Fibroblast of skin of left quadriceps (primary cell): ENCODE measurements at places on chromosomes 3 and 15.

GRCh38 chr3:37481982-37482381, 307.6 kb upstream of the LRRFIP2 start:
- DNase-seq: no peak

DNA sequence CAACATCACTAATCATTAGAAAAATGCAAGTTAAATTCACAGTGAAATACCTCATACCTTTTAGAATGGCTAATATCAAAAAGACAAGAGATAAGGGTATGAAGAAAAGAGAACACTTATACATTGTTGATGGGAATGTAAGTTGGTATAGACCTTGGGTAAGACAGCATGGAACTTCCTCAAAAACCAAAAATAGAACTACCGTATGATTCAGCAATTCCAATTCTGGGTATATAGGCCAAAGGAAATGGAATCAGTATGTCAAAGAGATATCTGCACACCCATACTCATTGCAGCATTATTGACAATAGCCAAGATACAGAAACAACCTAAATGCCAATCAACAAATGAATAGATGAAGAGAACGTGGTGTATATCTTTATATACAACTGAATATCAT, 166.8 kb upstream of the LRRN1 start:
- no peak for DNase-seq

GRCh38 chr15:98966091-98966787, 41.4 kb downstream of the PGPEP1L start:
- peak; percentile 53 for DNase-seq

GRCh38 chr15:32819448-32819847, 101.6 kb downstream of the GREM1 start:
- DNase-seq: peak; percentile 75

DNA sequence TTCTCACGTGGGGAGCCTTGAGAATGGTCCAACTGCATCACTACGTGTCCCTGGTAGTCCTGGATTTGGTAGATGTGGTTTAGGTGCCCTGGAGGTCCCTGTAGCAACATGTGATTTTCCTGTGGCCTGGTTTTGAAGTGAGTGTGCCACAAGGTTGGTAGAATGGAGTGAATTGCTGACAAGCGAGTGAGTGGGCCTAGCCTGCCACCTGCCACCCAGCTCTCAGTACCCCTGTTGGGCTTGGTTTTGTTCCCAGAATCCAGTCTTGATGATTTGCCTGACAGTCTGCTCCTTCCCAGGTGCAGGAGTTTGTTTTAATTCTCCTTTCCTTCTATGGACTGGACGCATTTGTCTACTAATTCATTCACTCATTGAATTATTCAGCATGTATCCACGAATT, 19.4 kb downstream of the RPLP1 start:
- DNase-seq: no peak

- DNase-seq: no peak
These were observed 21.6 kb upstream of the ACTL6A start for GRCh38 chr3:179541094-179541493.

DNA sequence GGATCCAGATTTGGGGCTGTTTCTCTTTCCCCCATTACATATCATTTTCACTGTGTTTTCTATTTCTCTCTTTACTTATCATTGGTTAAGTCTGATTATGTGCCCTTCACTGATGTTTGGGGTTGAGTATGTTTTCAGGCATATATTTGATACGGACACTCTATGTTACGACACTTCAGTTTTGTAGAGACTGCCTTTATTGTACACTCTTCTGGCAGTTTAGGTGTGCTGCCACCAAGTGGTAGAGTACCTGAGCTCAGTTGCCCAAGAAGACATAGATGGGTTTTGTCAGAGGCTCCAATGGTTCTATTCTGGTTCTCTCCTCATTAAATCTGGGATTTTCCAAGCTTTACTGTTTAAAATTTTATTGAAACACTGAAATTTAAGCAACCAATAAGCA, 255.0 kb upstream of the ROPN1 start:
- no peak for DNase-seq

GRCh38 chr3:169138849-169139420, 524.6 kb downstream of the MECOM start:
- no peak for DNase-seq

DNA sequence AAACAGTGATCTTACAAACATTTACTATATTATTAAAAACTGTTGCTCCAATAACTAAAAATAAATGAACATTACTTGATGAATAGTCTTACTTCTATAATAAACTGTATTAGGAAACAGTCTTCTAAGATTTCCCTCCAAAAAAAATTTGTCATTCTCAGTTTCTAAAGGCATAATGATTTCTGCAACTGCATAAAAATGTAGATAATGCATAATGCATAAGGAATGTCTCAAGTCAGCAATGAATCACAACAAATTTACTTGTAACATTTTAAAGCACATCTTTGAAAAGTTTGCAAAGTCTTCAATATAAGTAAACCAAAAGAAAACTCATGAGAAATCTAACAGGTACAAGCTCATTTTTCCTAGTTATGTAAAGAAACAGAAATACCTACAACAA, 113.5 kb downstream of the VPS13C start:
- peak; percentile 9 for DNase-seq

DNA sequence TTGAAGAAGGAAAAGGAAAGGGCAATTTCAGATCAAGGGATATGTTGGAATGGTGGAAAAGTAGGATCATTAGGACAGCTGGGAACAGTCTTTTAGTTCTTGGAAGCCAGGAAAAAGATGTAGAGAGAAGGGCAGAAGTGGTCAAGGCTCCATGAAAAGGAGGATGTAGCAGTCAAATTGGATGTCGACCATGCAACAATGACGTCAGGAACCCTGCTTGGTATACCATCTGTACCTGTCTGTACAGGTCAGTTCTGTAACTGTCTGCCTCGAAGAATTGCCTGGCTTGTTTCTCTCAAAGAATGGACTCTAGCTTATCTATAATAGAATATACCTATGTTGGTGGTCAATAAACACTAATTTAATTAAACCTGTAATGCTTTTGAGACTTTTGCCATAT, 157.8 kb upstream of the SGO1 start:
- no peak for DNase-seq

DNA sequence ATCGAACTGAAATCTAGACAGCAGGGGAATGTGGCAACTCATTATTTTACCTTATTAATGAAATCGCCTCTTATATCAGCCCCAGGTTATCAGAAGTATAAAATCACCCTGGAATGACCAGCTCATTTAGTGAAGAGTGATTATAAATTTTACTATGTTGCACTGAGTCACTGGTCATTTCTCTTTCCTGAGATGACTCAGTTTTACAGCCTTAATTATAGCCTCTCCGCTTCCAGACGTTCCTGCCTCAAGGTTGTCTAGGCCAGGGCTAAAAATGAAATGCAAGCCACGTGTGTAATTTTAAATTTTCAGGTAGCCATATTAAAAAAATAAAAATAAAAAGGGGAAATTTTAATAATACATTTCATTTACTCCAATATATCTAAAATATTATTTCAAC, 33.3 kb downstream of the DET1 start:
- peak; percentile 18 for DNase-seq

GRCh38 chr3:6108957-6109356, 752.0 kb upstream of the GRM7 start:
- DNase-seq: no peak

GRCh38 chr15:70299931-70300869, 202.5 kb upstream of the TLE3 start:
- DNase-seq: no peak

GRCh38 chr3:181570472-181570871, 141.3 kb upstream of the SOX2 start:
- DNase-seq: no peak

DNA sequence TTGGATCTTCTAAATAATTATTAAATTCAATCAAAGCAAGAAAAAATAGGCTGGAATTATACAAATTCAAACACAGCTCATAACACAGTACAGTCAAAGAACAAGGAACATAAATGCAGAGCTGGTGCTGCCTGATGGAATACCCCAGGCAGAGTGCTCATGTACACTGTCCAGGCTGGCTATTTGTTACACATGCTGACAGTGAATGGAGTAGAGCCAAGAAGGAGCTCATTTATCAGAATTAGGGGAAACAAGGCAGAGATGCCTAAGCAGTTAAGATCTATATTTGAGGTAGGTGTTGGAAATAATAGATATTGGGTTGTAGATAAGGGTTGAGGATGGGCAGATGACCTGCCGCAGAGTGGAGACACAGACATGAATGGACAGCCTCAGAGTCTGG, 788.2 kb upstream of the ARPP21 start:
- DNase-seq: no peak

- DNase-seq: no peak
These were observed 34.2 kb upstream of the NR2F2 start for GRCh38 chr15:96296264-96296663.

GRCh38 chr15:71443538-71443937, 328.3 kb downstream of the THSD4 start:
- no peak for DNase-seq

- DNase-seq: no peak
These were observed 559.3 kb upstream of the ARRDC4 start for GRCh38 chr15:97401195-97401594.

- DNase-seq: peak; percentile 21
These were observed 69.6 kb downstream of the APBA2 start for GRCh38 chr15:28955160-28955992.

GRCh38 chr3:88807491-88808105, 299.8 kb upstream of the EPHA3 start:
- peak; percentile 70 for DNase-seq

DNA sequence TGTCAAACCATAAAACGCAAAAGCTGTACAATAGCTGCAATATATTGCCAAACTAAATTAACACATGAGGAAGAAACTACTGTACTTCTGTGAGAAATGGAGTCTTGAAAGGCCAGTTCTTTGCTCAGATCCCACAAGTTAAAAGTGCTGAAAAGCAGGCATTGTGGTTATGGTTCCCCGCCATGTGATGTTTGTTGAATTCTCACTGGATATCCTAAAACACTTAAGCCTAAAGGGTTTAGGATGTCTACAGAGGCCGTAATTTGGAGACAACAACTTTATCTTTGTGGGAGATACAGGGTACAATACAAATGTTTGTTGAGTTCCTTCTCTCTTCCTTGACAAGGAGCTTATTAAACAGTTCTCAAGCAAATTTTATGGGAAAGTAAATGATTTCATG, 53.2 kb downstream of the TMEM212 start:
- no peak for DNase-seq

DNA sequence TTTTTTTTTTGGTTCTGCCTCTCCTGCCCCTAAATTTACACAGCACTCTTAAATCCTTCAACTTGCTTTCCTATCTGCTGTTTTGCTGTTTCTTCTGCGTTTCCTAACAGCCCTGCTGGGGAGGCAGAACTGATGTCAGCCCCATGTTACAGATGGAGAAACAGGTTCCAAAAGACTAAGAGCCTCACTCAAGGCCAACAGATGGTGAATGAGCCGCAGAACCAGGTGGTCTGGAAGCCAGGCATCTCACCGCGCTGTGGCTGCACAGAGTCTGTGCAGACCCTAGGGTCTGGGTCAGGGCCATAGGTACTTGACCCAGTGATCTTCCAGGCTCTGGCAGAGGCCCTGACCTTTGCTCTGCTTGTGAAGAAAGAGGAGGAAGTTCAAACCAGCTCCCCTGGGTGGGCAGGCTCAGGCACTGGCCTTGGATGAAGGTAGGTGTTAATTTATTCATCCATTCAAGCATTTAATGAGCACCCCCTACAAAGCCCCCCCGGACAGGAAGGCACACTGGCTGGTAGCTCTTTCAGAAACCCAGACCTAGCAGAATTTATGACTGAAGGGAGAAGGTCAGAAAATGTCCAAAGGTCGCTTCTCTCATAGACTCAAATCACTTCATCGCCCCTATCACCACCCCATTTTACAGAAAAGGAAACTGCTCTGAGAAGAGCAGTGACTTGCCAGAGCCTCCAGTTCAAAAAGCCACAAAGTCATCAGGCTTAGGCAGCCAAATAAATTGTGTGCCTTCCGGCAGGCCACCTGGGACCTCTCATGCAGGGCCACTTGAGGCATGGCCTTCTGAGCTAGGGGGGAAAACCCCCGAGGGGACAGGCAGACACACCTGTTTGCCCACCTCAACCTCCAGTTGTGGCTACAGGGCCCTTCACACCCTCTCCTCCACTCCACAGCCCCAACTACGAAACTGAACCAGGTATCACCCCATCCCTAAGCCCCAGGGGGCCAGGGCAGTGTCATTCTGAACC, 2.7 kb downstream of the CHDH start:
- DNase-seq: no peak

GRCh38 chr3:158777161-158777873, 24.5 kb upstream of the MFSD1 start:
- DNase-seq: no peak

- DNase-seq: no peak
These were observed 62.0 kb upstream of the SLC2A2 start for GRCh38 chr3:171088496-171088895.

- no peak for DNase-seq
These were observed 25.2 kb upstream of the CCK start for GRCh38 chr3:42290966-42291714.

GRCh38 chr3:128075522-128076482, 23.6 kb downstream of the SEC61A1 start:
- peak; percentile 68 for DNase-seq

- no peak for DNase-seq
These were observed 41.7 kb upstream of the PRICKLE2 start for GRCh38 chr3:64266983-64267382.

GRCh38 chr15:68279779-68280753, 2.5 kb downstream of the FEM1B start:
- no peak for DNase-seq

DNA sequence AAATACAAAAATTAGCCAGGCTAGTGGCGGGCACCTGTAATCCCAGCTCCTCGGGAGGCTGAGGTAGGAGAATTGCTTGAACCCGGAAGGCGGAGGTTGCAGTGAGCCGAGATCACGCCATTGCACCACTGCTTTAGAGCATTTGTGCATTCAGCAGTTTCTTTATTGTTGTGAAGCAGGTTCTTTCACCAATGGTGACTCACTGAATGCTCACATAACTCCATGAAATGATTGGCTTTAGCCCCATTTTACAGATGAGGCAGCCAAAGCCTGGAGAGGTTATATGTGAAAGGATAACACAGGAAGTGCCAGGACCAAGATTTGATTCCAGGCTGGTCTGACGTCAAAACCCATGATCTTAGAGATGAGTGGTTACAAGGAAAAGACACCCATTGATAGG, 195.2 kb downstream of the SLCO3A1 start:
- DNase-seq: no peak

GRCh38 chr3:78077842-78078241, 1037.9 kb downstream of the ROBO2 start:
- DNase-seq: no peak

GRCh38 chr3:183391460-183391859, 37.0 kb downstream of the MCF2L2 start:
- no peak for DNase-seq

- peak; percentile 90 for DNase-seq
These were observed 36.5 kb upstream of the UACA start for GRCh38 chr15:70799667-70800450.
